ENCODE measurements at places on chromosomes 5 and 9. TPM values are rescaled to one million over a fixed set of nuclear protein-coding genes. Genes with fewer than 3 reads are reported as not detected.

DNA sequence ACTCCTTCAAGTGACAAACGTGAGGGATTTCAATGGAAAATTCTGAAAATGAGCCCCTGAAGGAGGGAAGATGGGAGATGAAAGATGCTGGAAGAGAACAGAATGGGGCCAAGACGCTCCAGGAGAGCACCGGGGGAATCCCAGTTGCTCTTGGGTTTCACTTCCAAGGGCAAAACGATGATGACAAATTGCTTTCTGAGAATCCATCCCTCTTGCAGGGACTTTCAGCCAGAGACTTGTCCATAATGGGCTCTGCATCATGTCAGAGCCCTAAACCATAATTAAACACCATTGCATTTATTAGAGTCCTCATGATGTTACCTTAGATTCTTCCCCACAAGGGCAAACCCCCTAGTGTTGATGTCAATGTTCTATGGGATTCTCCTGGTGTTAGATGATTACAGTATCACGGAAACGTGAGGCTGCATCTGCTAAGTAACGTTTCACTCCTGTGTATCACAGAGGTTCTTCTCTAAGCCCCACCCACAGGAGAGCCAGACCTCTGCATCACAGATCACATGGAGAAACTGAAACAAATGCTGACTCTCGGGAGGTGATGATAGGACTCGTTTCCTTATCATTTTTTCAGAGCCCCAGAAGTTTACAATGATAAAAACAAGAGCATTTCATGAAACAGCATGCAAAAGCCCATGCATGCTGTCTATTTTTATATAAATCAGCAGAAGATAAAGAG is 114.4 kb downstream of the TENT4A start:
- DNase-seq, result peak; percentile 46

- no peak for DNase-seq
Measured at GRCh38 chr5:132226516-132227234, 978 bp downstream of the P4HA2 start.

GRCh38 chr5:14532180-14532579 is 49.4 kb upstream of the OTULINL start:
- no peak for DNase-seq

GRCh38 chr9:4517274-4517673 is 27.0 kb downstream of the SLC1A1 start:
- no peak for DNase-seq

- no peak for DNase-seq
Measured at GRCh38 chr5:59575648-59576445, 317.7 kb downstream of the PDE4D start.

RRAGA gene
- 56.8 TPM for total RNA-seq

PHF2 gene
- total RNA-seq, result 26.5 TPM

SEPTIN8 gene
- total RNA-seq, result 46.2 TPM

ASPN gene
- not detected for total RNA-seq

Measured in activated T-helper 1 cell treated with anti-CD3 and anti-CD28 coated beads, Interleukin-12 subunit alpha, Interleukin-12 subunit beta, Interleukin-2, Interleukin-4 antibody, amounts not matched to agents 30 ng/mL and 10 ng/mL and 1 ng/mL, durations not matched to agents 14 hours and 24 hours and 36 hours (primary cell).